ENCODE measurements at places on chromosomes 1 and 21. TPM values are rescaled to one million over a fixed set of nuclear protein-coding genes. Genes with fewer than 3 reads are reported as not detected.

DNA sequence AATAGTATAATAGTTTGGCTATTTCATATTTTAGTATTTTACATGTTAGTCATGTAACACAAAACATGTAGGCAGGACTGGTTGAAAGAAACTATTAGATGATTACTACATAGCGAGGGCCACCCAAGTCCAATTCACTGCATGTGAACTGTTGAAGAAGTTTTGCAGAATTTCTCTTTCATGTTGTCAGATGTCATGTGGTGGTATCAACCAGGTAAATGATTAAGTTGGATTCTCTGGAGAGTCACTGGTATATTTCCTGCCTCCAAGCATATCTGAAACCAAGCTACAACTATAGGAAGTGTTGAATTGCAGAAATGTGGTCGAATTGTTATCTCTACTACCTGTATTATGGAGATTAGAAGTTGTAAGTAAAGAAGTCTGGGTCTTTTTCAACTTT lies 137.8 kb upstream of the DPYD start:
- no peak for DNase-seq

GRCh38 chr1:7705048-7705907 lies 65.8 kb upstream of the VAMP3 start:
- DNase-seq, result no peak

DNA sequence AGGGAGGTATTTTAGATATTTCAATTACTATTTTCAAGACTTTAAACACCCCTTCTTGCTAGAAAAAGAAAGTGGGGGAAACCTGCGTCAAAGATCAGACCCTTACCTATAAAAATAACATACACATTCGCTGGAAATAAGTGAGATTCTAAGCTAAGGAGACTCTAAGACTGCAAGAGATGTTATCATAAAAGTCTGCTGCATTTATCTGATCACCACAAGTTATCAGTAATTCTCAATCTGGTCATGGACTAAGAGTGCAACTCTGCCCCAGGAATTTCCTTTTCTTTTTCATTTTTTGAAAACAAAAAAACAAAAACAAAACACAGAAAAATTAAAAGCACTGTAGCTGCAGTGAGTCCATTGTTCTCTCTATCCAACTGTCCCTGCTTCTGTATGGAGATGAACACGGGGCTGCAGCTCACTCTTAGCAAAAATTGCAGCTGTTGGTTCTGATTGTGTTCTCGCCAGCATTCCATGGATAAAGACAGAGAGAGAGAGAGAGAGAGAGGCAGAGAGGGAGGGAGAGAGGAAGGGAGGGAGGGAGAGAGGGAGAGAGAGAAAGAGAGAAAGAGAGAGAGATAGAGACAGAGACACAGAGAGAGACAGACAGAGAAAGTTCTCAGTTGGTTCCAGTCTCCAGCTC lies 14.1 kb downstream of the XKR8 start:
- DNase-seq, result no peak

DNA sequence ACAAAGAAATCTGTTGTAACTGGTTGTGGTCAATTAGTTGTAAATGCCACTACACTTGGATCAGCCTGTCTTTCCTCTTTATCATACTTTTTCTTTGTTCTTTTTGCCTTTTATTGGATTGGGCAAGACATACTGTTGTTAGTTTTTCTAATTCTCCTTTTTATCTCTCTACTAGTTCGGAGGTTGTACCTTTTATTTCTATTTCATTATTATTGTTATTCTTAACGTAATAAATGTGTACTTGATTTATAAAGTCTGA lies 59.2 kb downstream of the IVNS1ABP start:
- no peak for DNase-seq

- DNase-seq, result no peak
Measured at GRCh38 chr1:210445485-210445884, 116.8 kb downstream of the HHAT start.

The PLEKHN1 gene
- total RNA-seq, result not detected

The C1orf167 gene
- not detected for total RNA-seq

DNA sequence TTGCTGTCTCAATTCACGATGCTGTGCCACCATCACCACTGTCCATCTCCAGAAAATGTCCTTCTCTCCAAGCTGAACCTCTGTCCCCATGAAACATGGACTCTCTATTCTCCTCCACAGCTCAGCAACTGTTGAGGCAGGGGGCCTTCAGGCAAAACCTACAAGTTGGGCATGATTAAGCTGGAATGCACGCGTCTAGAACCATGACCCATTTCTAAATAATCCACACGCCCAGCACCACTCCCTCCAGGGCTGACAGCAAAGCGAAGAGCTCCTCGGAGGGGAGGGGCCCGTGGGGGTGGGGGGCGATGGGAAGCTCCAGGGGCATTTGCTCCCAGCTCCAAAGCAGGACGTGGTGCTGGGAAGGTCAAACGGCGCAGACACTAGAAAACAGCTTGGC lies 3.3 kb upstream of the HES5 start:
- no peak for DNase-seq

GRCh38 chr1:35573198-35574124 lies at the start of gene TFAP2E:
TSS of gene TFAP2E (plus strand) at chr1:35573314. CDS start at chr1:35573578, 264 bp downstream.
- DNase-seq, result peak; percentile 84

The NUP210L gene
- not detected for total RNA-seq

The VTCN1 gene
- total RNA-seq, result 20.4 TPM

DNA sequence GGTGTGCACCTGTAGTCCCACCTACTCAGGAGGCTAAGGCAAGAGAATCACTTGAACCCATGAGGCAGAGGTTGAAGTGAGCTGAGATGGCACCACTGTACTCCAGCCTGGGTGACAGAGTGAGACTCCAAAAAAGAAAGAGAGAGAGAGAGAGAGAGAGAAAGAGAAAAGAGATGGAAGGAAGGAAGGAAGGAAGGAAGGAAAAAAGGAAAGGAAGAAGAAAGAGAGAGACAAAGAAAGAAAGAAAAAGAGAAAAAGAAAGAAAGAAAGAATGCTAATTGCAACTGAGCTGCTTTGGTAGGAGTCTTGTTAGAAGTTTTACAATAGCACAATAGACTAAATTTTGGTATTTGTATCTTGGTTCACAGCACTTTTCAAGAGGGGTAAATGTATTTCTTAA lies 25.7 kb downstream of the TESK2 start:
- DNase-seq, result no peak

GRCh38 chr1:226063977-226064815 lies 1.7 kb downstream of the H3-3A start:
- peak; percentile 30 for DNase-seq

The LAX1 gene
- total RNA-seq, result under 0.01 TPM

GRCh38 chr1:241423541-241424479 lies 66.8 kb upstream of the RGS7 start:
- peak; percentile 36 for DNase-seq

The LIN9 gene
- total RNA-seq, result 0.52 TPM

- DNase-seq, result no peak
Measured at GRCh38 chr1:18475234-18475905, 5.4 kb upstream of the KLHDC7A start.

The HENMT1 gene
- 1.3 TPM for total RNA-seq

Data from body of pancreas (tissue), 4 donors.